SHP77 treated with DMSO at 0.1 percent for 48 hours (cell line): ENCODE measurements at places on chromosomes 1 and 21.
A peak's percentile ranks its signal among the peaks of the same experiment; 100 is the strongest.

DNA sequence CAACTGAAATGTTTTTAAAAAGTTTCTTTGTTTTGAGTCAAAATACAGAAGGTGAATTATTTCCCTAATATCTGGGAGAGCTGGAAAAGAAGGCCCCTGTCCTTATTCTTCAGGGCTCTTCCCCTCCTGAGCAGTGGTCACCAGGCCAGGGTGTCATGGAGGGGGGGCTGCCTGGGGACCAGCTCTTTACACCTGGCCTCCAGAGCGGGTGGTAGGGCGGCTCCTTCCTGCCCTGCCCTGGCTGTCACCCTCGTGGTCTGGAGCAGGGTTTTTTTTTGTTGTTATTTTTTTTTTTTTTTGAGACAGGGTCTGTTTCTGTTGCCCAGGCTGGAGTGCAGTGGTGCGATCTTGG is 6.6 kb downstream of the SKI start:
- no peak for DNase-seq

GRCh38 chr1:32215629-32216480 is 6.3 kb downstream of the TMEM234 start:
- peak; percentile 33 for DNase-seq

GRCh38 chr1:228748431-228748830 is 13.2 kb downstream of the RHOU start:
- DNase-seq: no peak

DNA sequence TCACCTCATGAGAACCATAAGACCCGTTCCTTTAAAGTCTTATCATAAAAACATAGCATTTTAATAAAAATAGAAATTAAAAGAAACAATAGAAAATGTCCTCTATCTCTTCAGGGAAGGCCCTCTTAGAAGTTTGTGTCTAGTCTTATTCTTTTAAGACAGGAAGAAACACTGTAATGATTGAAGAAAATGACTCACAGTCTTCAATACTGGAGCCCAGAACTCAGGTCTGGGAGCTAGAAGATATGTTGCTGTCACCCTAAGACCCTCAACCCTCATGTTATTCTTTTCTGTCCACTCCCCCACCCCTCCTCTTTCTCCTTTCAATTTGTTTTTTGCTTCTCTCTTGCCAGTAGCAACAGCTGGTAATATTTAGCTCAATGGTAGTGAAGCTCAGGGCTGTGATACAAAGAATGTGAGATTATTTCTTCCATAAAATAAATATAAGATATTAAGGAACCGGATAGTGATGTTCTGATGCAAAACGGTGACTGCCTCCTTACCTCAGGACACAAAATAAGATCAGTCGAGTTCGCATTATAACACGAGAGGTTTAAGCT is 12.0 kb downstream of the DUSP10 start:
- DNase-seq: no peak

DNA sequence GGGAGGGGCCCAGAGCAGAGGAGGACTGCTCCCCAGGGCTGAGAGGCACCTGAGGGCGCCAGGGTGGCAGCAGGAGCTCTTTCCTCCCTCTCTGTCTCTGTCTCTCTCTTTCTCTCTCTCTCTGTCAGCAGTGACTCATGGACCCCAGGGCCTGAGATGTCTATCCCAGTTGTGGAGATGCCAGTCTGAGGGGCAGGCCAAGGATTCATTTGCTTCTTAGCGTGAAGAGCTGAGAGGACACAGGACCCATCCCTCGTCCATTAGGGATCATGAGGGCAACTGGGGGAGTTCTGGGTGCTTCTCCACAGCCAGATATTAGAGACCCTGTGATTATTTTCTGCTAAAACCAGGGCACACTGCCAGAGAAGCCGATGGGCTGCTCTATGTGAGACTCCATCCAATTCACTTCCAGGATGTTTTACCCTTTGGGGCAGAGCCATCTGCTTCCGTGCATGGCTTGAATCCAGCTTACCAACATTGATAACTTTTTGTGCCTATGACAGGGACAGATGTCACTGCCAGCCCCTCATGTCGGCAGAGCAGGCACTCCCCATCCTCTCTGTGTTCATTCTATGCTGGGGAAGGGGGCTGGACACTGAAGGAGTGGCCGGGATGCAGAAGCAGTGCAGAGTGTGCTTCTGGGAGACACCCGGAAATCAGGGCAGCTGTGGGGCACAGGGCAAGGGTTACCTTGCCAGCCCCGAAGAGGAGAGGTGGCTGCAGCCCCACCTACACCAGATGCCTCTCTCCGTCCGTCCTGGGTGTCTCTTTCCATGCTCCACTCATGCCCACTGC is 4.1 kb upstream of the PCBP3 start:
- DNase-seq: no peak

DNA sequence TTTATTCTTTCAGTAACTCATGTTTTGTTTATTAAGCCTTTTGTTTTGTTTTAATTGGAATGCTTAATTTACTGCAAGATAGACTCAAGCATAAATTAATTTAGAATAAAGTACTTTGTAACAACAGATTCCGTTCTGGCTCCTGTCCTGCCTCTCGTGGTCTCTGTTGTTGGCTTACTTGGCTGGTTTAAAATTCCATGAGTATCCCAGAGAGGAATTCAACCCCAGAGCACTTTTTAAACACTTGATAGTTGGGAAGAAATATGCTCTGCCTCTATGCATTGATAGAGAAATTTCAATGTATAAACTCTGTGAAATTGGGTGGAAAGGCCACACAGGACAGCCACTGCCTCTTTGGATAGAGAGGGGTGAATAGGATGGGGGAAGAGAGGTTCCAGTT is 89.7 kb downstream of the ATP5PO start:
- DNase-seq: no peak

- DNase-seq: no peak
Measured at GRCh38 chr1:115330480-115331013, 7.5 kb downstream of the NGF start.

GRCh38 chr21:44847261-44848056 is 26.0 kb downstream of the PTTG1IP start:
- DNase-seq: no peak

GRCh38 chr1:31509124-31510072 is 66.9 kb upstream of the TINAGL1 start:
- no peak for DNase-seq

- DNase-seq: no peak
Measured at GRCh38 chr1:86227026-86227425, 70.5 kb upstream of the COL24A1 start.

GRCh38 chr1:226938903-226939437 is 1.1 kb upstream of the COQ8A start:
- DNase-seq: no peak

GRCh38 chr1:174534789-174535188 is 87.0 kb downstream of the GPR52 start:
- DNase-seq: no peak

GRCh38 chr21:46124926-46125845 is 27.3 kb downstream of the COL6A2 start:
- DNase-seq: no peak

DNA sequence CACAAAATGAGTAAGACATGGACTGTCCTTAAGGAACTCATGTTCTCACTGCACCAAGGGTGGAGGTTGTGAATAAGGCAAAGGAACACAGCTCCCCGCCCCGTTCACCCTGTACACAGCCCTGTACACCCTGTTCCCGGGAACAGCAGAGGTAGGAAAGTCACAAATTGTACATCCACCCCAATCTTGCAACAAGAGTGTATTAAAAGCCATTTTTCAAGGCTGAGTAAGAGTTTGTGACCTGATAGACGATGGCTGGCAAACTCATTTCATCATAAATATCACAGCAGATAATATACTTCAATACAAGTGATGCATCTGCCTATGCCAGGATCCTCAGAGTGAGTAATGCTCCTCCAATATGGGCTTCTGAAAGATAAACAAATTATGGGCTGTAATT is 52.5 kb upstream of the CAMK1G start:
- DNase-seq: no peak

DNA sequence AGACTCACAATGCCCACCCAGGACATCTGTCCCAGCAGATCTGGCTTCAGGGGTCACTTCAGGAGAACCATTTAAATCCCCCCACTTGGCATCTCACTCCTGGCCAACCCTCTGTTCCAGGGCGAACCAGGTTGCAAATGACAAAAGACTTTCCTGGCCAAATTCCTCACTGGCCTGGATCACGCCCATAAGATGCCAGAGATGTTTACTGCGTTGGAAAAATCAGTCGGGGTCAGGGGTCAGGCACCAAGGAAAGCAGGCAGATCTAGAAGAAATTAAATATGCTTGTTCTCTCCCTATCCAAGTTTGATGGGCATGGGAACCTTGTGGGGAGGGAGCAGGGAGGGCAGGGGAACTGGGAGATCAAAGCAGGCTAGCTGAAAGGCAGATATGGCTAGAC is 14.6 kb upstream of the AGTRAP start:
- DNase-seq: no peak

DNA sequence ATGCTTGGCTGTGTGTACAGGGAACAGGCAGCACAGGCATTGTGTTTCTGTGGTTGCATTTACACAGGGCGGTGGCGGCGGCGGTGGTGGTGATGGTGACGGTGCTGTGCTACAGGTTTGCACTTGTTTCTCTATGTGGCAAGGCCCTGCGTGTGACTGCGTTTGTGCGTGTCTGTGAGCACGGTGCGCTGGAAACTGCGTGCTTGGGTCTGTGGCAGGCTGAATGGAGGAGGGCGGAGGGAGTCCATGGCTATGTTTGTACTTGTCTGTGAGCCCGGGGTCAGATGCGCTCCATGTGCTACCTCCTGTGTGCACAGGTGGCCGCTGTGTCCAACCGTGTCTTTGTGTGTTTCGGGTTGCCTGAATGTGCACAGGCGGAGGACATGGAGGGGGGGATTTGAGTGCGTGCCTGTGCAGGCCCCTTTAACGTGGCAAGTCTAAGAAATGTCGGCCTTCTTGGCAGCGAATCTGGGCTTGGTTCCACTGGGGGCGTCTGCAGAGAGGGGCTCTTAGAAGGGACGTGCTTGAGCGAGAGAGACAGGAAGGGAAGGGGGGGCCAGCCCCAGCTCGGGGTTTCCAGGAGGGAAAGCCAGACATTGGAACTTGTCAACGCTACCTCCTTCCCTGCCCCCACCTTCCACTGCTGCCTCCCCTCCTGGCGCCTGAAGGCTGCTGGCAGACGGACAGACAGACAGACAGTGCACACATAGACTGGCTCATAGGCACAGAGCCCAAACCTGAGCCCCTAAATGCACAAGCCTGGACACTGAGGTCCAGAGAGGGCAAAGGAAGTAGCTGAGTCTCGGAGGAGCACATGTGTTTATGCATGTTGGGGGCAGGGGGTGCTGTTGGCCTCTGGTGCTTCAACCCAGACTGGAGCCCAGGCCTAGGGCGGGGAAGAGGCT is 32.7 kb upstream of the WASF2 start:
- DNase-seq: peak; percentile 77

DNA sequence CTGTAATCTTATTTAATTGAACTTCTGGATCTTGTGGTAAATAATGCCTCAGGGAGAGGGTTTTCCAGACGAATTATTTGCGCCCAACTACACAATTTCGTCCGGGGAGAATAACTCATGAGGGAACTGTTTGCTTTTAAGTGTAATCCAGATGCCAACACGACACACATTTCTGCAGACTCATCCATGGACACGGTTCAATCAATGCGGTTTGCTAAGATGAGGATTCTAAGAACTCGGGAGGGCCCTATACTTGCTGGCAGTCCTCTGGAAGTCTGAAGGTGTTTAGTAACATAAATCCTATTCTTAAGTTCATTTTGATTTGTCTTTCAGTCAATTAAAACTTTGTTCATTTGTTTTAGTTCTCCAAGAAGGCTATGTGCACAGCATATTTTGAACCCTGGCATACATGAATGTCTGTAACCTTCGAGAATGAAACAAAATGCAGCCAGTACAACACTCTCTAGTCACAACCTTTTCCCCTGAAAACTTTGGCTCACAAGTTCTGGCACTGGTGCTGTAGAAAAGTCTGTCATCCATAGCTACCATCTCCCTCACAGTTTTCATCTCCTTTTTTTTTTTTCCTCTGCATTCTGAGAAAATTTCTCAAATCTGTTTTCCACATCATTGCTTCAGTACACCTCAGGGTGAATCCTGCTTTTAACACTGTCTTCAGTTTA is 38.8 kb downstream of the DIPK1A start:
- no peak for DNase-seq

GRCh38 chr1:13921190-13921589 is 221.2 kb downstream of the PRDM2 start:
- DNase-seq: no peak

DNA sequence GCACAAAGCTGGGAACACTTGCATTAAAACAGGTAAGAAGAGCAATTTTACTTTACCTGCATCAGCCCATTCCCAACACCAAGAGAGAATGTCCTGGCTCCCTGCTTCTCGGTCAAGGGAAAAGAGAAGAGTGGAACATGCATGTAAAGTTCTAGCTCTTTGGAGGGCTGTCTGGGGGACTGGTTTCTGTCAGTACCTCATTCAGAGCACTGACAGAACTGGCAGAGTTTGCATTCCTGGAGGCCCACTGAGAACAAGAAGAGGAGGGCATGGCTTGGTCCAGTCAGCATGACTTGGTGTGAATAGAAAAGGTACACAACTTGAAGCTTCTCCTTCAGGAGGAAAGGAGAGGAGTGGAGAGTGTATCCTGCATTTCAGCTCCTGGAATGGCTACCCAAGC is 83.9 kb downstream of the LRRC7 start:
- no peak for DNase-seq

DNA sequence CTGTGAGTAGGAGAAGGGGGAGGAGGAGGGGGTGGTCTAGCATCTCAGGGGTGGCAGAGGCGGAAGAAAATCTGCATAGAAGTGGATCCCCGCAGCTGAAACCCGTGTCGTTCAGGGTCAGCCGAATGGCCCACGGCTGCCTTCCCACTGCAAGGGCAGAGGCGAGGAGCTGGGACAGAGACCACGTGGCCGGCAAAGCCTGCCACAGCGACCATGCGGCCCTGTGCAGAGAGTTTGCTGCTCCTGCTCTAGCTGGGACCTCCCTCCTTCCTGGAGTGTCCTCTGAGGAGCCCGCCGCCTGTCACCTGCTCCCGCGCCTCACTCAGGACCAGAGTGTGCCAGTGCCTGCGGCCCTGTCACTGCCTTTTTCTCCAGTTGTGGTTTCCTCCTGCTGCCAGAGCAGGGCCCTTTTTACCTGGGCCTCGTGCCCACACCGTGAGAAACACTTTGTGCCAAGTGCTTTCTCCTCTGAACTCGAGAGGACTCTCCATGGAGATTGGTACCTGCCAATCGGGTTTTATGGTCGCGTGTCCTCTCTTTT is 5.4 kb upstream of the TRPM2 start:
- DNase-seq: peak; percentile 44

- DNase-seq: no peak
Measured at GRCh38 chr1:168643152-168643551, 66.7 kb downstream of the XCL1 start.

DNA sequence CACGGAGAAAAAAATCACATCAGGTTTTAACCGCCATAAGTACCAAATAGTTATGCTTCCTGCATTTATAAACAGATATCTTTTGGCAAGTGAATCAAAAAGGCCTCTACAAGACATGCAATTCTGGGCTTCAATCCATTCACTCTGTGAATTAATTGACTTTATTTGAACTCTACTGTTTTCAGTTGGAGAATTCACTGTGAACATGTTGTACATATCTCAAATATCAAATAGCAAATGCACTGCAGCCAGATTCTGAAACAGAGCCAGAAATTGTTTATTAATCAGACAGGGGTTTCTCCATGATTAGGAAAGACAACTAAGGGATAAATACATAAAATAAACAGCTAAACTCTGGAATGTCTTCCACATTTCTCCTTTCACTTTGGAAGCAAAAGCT is 445.4 kb upstream of the NFIA start:
- DNase-seq: no peak

- no peak for DNase-seq
Measured at GRCh38 chr1:10862743-10863335, 66.4 kb upstream of the CASZ1 start.
